HFFc6 (cell line): ENCODE measurements at places on chromosomes 7 and 10. TPM values are rescaled to one million over a fixed set of nuclear protein-coding genes. Genes with fewer than 3 reads are reported as not detected.

Gene PHYHIPL
- total RNA-seq = not detected in 2 replicates

Gene CH25H
- 0.11 to 0.16 TPM in 2 of 3 replicates, not detected in the other for total RNA-seq

Gene C10orf88
- total RNA-seq = 11.1 to 13.2 TPM (median 13.2 TPM) in 3 replicates

Gene ACSM6
- total RNA-seq = not detected in 3 replicates

Gene VGF
- total RNA-seq = 0.26 and 0.63 TPM in 2 replicates

Gene CRHR2
- total RNA-seq = not detected in 3 replicates

Gene OIT3
- total RNA-seq = not detected in 3 replicates

Gene AGR2
- not detected in 3 replicates for total RNA-seq

Gene RBP4
- total RNA-seq = not detected in 3 replicates
